Stimulated activated naive CD4-positive, alpha-beta T cell (primary cell): ENCODE measurements at places on chromosomes 2 and 18.

- no peak for DNase-seq
These were observed 84.0 kb downstream of the HDAC4 start for GRCh38 chr2:239316562-239317465.

DNA sequence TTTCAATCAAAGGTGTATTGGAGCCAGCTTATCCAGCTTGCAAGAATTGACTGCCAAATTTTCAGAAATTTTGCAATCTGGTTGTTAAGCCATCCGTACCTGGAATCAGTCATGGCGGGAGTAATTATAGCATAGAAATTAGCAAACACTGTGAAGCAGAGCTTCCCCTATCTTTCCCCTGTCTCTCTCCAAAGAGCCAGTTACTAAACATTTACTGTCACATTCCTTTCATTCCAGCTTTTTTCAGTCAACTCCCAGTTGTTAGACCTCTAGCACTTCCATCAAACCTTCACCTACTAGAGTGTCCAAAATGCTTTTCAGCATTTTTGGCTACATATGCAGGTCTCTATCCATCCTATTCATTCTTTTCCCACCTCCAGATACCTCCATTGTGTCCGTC lies 137.4 kb downstream of the MC4R start:
- no peak for DNase-seq

DNA sequence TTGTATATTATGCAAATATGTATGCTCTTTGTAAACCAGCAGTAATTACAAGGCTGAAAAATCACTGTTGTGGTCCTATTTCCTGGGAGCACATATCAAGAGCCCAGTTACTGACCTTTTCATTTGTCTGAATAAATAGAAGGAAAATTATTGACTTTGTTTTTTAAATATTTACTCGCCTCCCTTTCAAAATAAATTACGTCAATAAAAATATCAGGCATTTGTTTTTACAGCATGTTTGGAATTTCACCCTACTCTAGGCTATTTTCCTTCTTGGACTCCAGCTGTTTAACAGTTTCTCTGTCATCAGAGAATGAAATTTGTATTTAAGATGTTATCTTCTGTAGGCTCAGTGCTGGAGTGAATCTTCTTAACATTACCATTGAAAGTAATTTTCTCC lies 59.9 kb upstream of the LRATD1 start:
- no peak for DNase-seq

GRCh38 chr2:190169221-190170072 lies 106.9 kb upstream of the MSTN start:
- no peak for DNase-seq

GRCh38 chr18:73136134-73136533 lies 268.3 kb upstream of the NETO1 start:
- no peak for DNase-seq

DNA sequence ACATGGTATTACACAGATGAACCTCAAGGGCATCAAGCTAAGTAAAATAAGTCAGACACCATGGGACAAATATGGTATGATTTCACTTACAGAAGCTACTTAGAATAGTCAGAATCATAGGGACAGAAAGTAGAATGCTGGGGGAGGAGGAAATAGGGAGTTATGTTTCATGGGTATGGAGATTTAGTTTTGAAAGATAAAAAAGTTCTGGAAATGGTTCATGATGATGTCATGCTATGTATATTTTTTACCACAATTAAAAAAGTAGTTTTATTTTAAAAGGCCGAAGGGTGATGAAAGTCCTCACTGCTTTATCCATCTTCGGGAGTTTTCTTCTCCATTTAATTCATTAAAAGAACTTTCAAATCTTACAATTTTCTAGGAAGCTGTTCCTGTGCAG lies 181.9 kb downstream of the CALCRL start:
- no peak for DNase-seq

DNA sequence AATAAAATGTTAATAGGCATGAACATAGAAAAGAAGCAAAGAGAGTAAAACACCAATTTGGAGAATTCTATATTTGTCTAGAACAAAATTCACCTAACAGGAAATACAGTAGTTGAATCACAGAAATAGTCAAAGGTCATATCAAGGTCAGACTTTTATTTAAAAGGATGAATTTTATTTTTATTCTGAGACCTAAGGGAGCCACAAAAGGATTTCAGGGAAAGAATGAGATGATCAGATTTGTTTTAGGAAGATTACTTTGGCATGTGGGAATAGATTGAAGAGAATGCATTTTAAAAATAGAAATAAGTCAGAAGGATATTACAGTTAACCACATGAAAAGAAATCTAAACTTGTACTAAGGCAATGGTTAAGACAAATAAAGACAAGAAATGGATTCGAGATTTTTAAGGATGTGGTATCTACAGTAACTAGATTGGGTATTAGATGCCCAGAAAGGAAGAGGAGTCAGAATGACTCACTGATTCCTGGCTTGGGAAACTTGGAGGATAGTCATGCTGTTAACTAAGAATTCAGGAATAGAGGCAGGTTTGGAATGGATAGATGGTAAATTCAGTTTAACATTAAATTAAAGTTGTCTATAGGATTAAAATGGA lies 56.0 kb downstream of the METTL4 start:
- no peak for DNase-seq

GRCh38 chr2:149473521-149473920 lies 114.1 kb downstream of the MMADHC start:
- DNase-seq: no peak

- DNase-seq: no peak
These were observed 60.5 kb downstream of the KLHL29 start for GRCh38 chr2:23445450-23445868.

GRCh38 chr2:207257251-207258250 lies 91.8 kb upstream of the KLF7 start:
- DNase-seq: no peak

DNA sequence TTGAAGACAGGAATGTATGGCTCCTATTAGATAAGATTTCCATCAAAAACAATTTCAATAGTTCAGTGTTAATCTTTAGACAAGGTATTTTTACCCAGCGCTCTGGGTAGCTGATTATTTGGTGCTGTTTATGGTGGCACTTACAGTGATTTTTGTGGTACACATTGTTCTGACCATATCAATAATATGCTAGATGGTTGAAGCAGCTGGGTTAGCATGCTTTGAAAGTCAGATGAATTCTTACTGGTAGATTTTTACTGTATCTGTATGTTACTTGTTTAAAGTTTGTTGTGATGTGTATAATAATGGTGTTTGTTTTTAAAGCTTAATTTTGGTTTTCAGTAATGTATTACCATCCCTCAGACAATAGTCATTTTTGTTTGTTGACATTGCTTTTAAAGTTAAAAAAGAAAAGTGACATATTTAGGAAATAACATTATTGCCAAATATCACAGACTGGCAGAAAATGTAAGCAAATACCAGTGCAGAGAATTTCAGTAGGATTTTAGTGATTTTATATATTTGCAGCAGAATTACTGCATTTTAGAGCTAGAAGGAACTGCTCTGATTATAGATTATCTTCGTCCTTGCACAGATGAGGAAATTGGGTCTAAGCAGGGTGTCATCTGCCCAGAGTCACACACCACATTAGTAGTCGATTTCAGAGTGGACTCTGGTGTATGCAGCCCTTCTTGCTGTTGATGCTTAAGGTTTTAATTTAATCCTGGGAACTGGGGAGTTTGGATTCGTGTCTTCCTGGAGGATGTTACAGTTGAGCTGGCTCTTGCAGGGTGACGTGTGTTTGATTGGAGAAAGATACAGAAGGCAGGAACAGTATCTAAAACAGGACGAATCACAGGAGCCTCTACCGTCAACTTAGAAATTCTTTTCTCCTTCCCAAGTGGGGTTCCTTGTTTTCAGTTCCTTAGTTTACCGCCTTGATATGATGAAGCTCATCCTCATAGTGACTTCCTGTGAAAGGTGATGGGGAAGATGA lies 6.6 kb downstream of the SOCS6 start:
- DNase-seq: no peak

DNA sequence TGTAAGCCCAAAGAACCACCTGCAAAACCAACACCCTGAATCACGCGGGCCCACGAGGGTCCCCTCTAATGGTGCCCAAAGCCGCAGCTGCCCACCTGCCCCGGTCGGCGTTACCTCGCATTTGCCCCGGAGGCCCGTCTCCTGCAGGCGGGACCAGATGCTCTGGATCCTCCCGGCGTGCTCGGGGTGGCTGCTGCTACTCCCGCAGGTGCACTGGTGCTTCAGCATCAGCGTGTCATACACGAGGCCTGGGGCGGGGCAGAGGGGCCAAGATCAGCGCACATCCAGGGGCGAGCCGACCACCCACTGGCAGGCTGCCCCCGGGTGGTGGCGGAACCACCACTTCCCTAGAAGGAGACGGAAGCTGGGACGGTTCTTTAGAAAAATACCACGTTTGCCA lies 260.1 kb downstream of the TWIST2 start:
- no peak for DNase-seq

DNA sequence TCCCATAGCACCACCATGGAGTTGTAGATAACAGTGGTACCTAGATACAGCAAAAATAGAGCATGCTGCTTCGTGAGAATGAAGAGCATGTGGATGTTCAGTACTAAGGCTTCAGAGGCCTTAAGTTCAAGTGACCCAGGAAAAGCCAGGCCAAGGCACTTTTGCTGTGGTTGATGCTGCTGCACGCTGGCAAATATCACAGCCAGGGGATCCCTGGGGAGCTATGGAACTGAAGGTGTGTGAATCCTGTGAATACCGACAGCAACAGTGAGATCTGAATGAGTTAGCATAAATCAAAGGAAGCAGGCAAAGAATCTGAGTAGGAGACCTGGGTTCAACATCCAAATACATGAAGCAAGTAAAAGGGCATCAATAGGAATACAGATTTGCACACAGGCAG lies 158.6 kb upstream of the THUMPD2 start:
- no peak for DNase-seq

GRCh38 chr18:11969904-11970835 lies 11.1 kb upstream of the IMPA2 start:
- DNase-seq: no peak

DNA sequence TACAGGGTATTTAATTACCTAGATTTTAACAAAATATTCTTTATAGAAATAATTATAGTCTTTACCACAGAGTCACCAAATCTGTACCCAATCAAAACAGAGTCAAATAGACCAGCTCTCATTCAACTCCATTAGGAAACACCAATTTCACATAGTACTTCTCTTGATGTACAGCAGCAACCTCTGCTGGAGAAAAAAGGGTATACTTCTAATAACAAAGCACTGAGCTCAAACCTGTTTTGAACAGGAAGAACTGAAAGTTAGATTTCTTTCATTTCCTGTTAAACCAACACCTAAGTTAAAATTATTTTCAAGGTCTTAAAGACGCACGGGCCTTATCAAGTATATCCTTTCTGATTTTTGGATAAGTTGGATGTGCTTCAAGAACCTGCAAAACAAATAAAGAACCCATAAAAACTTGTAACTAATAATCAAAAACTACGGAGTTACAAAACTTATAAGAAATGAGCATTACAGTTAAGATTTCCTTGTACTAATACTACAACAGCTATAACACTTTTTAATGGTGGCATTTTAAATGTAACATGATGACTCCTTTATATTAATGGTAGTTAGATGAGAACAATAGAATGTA lies 79.0 kb downstream of the TTC21B start:
- DNase-seq: no peak

DNA sequence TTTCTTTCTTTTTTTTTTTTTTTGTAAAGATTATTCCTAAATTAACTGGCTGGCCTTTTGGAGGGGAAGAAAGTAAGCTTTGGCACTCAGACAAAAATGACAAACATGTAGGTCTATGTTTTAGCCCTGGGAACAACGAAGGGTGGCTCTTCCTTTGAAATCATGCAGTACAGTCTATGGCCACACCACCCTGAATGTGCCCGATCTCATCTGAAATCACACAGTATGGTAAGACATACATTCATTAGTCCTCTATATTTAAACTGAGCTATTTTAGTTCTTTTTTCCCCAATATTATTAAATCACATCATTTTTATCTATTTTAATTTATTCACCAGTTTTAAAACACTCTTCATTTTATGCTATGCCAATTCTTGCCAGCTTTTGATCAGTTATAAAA lies 48.2 kb downstream of the PLA2R1 start:
- no peak for DNase-seq

- no peak for DNase-seq
These were observed 9.1 kb downstream of the NDUFS1 start for GRCh38 chr2:206150168-206150567.

- no peak for DNase-seq
These were observed 147.9 kb downstream of the DOCK10 start for GRCh38 chr2:224894356-224894755.

DNA sequence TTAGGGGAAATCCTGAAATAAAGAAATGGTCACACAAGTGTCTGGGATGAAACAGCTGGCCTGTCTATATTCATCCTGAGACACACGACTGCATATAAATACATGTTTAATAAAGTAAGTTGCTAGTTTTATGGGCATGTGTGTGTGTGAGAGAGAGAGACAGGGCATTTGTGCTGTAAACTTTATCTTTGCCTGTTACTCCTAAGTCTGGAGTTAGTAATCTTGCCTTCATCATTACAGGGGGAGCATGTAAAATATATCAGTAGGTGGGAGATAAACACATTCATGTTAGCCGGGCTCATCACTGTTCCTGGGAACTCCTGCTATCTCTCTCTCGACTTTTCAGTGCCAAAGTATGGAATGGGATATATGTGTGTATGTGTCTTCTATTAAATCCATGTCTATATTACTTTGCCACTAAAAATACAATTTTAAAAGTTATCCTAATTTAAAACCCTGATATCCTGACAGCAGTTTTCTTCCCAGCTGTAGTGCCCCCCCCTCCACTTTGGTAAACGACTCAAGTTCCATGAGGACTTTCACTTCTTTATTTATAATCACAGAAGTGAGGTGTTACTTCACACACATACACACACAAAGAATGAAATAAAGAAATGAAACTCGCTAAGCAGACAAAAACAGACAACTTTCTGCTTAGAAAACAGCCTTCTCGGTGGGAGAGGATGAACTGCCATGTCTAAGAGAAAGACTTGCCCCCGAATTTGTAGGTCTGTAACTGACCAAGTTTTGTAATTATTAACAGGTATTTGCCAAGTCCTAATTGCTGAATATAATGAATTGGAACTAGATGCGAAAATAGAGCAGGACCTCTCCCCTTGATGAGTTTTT lies 947 bp downstream of the ZEB2 start:
- DNase-seq: no peak
